Right hindlimb (tissue), 1 donor: ENCODE measurements at places on chromosomes 3 and 15.

DNA sequence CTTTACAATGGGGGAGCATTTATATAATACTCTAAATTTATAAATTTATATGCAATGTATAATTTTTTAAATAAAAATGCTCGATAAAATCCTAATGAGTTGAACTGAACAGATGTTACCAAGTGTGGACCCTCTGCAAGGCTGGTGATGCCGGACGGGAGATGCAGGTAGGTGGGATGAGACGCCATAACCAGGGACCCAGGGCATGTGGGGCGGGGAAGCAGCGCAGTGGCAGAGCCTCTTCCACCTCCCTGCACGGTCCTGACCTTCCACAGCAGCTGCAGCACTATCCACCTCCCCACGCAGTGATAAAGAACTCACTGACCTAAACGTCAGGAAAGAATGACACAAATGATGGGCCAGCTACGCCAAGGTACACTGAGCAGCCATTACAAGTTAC is 12.8 kb downstream of the PCSK6 start:
- DNase-seq = no peak

- DNase-seq = peak; percentile 62
Observed at GRCh38 chr3:42831321-42831713, 22.1 kb downstream of the ACKR2 start.

DNA sequence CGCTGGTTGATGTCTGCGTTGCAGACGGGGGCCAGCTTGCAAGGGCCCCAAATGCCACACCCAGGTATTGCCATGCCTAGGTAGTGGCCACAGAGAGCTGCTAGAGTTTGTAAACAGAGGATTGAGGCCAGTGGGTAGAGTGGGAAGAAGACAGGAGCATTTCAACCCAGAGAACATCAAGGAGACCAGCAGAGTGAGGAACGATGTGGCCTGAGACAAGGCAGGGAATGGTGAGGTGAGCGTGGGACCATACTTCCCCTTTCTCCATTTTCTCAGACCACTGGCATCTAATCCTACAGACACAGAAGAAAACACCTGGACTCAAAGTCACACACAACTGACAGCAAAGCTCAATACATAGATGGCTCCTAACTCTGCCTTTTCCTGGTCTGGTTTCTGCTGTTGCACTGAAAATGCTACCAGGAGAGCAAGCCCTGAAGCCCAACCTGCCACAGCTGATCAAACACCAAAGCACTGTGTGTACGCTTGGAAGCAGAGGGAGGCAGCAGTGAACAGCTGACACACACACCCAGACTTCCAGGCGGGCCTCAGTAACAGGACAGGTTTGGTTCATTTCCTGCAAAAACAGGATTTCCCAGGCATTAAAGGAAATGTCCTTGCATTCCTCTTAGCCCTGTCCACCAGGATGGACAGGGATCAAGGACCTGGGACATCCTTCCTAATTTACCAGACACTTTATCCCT is 1.6 kb downstream of the FAM174B start:
- peak; percentile 61 for DNase-seq

DNA sequence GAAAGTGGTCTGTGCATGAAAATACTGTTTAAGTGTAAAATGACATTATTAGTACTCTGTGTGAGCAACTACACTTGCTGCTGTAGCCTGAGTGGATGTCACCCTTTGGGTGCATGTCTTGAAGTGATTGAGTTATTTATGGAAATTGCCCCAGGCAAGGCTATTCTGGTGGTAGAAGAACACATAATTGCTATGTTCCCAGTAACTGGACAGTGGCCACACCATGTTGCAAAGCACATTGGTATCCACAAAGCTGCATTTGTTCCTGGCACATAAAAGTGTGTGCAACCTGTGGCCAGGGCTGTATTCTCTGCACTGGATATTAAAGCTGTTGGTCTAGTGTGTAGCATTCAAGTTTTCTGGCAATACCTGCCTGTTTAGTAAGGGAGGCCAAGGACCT is 23.8 kb downstream of the MTMR14 start:
- no peak for DNase-seq

- peak; percentile 71 for DNase-seq
Observed at GRCh38 chr15:44711743-44712345, 527 bp downstream of the B2M start.

DNA sequence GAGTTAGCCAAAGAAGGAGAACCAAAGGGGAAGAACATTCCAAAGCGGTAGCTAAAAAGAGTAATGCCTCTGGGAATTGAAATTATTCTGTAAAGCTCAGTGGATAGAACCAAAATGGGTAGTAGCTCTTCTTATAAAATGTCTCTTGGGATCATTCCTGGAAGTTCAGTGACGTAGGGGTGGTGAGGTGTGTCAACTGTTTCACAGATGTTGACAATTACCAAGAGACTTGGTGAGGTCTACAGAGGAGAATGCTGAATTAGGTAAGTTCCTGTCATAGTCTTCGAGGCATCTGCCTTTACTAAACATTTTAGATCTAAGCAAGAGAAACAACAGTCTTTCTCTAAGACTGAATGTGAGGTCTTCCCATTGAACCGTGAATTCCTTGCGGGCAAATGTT is 67.8 kb downstream of the TPRG1 start:
- no peak for DNase-seq

DNA sequence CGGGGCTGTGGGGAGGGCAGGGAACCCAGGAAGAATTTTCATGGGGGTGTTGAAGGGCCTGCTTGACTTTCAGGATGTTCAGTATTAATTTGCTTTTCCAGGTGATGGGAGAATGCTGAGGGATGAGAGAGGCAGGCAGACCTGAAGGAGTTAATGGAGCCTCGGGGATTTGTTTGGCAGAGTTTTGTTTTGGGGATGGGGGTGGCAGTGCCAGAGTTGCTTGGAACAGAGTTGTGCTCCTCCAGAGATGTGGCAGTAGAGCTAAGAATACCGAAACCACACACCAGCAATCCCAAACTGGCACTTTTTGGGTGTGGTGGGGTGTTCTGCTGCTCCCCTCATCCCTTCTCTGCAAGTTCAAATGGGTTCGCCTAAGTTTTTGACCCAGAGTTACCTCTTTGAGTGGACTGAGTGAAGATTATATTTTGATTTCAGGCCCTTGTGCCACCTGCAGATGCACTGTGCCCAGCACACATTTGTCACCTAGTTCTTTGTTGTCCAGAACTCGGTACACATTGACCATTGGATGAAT is 1.6 kb downstream of the BOC start:
- DNase-seq = no peak

- no peak for DNase-seq
Observed at GRCh38 chr3:339351-339750, 142.8 kb downstream of the CHL1 start.

GRCh38 chr3:51386159-51386851 is 1.2 kb downstream of the MANF start:
- no peak for DNase-seq

- DNase-seq = peak; percentile 58
Observed at GRCh38 chr15:74489518-74490338, 28.8 kb upstream of the UBL7 start.

DNA sequence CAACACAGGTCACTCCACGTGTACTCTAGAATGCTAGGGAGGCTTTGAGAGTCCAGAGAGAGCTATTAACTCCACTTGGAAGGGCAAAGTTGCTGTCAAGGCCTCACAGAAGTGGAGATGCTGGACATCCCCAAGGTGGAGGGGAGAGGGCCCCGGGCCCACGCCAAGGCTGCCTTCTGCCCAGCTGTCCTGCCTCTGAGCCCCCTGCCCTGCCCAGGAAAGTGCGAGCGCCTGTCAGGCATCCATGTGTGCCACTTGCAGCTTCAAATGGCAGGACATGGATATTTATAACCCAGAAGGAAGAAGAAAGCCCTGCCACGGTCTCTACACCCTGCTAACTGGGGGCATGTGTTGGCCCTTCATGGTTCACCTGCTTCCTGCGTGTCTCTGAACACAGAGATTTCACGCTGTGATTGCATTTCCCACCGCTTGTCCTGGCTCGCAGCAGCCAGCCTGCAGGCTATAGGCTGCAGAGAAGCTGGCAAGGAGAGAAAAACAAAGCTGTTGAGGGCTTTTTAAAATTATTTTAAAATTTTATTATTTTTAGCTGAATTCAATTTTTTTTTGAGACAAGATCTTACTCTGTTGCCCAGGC is 17.0 kb downstream of the ANKDD1A start:
- no peak for DNase-seq

DNA sequence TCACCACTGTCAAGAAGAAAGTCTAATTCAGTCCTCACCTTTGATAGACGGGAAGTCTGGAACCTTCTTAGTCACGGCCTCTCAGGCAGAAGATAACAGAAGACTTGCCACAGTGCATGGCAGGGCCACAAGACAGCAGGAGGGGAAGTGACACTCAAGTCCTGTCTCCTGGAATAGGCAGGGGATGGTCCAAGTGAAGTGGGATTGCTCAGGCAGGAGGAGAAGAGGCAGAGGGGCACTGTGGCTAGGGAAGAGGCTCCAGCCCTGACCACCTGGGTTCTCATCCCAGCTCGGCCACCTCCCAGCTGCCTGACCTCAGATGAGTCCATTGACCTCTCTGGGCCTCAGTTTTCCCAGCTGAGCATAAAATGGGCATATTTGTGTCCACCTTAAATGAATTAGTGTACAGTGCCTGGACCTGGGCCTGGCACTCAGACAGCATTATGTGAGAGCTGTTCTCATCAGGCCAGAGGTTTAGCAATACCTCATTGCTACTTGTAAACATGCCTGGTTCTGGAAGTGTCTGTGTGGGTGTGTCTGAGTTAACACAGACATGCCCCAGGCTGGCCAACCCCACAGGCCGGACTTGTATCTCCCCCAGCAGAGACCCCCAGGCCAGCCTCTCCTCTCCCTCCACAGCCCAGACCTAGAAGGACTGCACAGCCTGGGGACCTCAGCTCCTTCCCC is 11.5 kb upstream of the PCSK6 start:
- DNase-seq = no peak

DNA sequence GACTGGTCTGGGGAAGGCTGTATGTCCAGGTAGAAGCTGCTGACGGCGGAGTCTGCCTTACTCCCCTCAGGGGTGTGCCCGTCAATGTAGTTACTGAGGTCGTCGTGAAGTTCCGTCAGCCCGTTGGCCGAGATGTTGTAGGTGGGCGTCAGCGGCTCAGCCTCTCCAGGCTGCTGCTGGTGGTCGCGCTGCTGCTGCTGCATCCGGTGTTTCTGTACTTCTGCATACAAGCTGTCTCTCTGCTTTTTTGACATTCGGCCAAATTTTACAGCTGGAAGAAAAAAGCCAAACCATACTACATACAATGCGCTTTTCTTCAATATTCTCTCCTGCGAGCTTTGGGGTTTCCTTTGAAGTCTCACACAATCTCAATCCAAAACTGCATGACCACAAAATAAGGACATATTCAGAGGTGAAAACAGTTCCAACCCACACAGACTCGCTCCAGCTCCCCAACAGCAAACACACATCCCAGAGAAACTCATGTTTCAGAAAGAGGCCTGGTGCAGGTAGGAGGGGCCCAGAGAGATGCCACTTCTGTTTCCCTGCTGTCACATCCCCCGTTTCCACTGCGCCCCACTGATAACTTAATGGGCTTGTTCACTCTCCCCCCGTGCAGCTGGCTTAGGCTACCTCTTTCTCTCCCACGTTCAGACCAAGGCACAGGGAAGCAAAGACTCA is 32.5 kb upstream of the ICE2 start:
- DNase-seq = peak; percentile 34

- DNase-seq = peak; percentile 58
Observed at GRCh38 chr15:83919978-83920510, 266.1 kb downstream of the ADAMTSL3 start.

GRCh38 chr3:126870608-126871210 is 112.2 kb upstream of the PLXNA1 start:
- no peak for DNase-seq

- no peak for DNase-seq
Observed at GRCh38 chr15:91981821-91982800, 128.6 kb downstream of the SLCO3A1 start.

GRCh38 chr15:85616549-85617110 is 178.1 kb downstream of the KLHL25 start:
- peak; percentile 42 for DNase-seq

DNA sequence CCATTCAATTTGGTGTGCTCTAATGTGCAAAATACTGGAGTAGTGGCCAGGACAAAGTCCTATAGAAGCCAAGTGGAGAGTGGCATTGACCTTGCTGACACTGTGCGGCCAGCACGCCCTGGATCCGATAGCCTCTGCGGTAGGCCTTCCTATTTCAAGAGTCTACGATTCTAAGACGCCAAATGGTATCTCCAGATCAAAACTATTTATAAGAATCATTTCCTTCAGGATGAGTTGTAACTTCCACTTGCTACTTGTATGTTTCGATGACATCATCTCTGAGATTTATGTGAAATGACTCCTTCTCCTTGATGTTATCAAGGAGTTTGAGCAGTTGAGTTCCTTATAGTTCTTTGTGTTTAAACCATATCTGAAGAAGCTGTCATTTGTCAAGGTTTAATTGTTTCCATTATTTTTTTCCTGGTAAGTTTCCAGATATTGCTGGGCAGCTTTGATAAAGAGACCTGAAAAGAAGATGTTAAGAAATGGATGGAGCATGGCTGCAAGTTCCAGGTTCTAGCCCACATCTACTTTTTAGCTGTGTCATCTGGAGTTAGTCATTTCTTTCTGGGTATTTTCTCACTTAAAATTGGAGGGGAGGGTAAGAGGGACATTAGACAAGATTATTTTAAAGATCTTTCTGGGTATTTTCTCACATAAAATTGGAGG is 71.8 kb downstream of the TMEM44 start:
- no peak for DNase-seq

DNA sequence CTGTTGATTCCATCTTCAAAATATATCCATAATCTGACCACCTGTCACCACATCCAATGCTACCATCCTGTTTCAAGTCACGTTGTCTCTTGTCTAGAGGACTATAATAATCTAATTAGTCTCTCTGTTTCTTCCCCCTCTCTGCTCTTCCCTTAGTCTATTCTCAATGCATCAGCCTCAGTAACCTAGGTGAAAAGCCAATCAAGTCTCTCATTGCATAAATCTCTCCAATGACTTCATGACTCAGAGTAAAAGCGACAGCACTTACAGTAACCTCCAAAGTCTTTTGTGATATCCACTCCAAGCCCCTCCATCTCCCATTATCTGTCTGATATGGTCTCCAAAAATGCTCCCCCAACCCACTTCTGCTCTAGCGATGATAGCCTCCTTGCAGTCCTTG is 7.2 kb downstream of the UBA3 start:
- no peak for DNase-seq

DNA sequence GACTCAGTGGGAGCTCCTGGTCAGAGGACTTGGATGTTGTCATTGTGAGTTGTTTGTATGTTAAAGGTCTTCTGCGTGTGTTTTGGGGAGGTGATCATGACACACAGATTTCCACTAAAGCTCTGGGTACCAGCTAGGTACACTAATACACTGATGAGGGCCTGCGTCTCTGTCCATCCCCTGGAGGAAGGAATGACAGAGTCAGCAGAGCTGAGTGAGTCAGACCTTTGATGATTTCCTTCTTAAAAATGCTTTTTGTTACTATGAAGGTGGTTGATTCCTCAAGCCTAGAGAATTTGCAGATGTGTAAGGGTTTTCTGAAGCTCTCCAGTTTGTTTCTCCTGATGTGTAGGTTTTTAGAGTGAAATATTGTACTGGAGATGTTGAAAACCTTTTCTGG is 424.1 kb upstream of the TPM1 start:
- no peak for DNase-seq

- peak; percentile 99 for DNase-seq
Observed at GRCh38 chr3:12663936-12664908, at the start of gene RAF1. TSS of gene RAF1 (minus strand) at chr3:12664117. CDS start at chr3:12618721, 45,396 bp downstream.

- DNase-seq = no peak
Observed at GRCh38 chr3:31777092-31777491, 204.0 kb downstream of the OSBPL10 start.

GRCh38 chr3:161585922-161586321 is 89.3 kb downstream of the OTOL1 start:
- DNase-seq = no peak
